ENCODE measurements at places on chromosomes 16 and 17. TPM values are rescaled to one million over a fixed set of nuclear protein-coding genes. Genes with fewer than 3 reads are reported as not detected.

The MYO1D gene
- total RNA-seq = 1.3 TPM

DNA sequence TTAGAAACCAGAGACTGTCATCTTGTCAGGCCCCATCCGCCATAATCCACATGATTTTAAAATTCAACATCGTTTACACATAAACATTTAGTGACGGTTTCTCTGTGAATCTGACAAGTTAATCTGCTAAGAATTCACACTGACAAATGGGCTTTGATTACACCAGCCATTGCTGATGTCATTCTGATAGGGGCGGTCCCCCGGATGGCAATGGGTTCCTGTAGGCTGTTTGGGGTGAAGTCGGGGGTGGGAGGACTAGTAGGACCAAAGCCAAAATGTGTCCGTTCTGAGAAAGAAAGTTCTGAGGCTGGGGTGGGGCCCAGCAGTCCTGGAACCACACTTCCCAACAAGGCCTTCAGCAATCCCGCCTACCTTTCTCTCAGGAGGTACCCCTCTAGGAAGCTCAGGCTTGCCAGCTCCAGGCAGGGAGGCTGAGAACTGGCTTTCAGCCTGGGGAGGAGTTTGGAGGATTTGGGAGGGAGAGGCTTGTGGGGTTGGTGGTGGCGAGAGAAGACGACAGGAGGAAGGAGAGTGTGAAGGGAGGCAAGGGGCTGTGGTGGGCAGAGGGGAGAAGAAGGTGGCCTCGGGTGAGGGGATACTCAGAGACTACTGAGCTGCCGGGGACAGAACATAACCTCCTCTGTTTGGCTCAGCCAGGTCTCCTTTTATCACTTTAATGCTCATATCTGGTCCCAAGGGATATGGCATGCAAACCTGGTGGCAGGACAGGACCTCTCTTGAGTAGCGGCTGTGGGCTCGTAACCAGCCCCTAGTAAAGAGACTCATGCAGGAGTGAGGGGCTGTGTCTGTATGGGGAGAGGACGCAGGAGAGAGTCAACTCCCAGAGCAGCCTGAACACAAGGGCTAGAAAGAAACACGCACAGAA lies 8.6 kb downstream of the HIC1 start:
- DNase-seq = no peak

- no peak for DNase-seq
Measured at GRCh38 chr16:50540711-50541007, 7.5 kb upstream of the NKD1 start.

DNA sequence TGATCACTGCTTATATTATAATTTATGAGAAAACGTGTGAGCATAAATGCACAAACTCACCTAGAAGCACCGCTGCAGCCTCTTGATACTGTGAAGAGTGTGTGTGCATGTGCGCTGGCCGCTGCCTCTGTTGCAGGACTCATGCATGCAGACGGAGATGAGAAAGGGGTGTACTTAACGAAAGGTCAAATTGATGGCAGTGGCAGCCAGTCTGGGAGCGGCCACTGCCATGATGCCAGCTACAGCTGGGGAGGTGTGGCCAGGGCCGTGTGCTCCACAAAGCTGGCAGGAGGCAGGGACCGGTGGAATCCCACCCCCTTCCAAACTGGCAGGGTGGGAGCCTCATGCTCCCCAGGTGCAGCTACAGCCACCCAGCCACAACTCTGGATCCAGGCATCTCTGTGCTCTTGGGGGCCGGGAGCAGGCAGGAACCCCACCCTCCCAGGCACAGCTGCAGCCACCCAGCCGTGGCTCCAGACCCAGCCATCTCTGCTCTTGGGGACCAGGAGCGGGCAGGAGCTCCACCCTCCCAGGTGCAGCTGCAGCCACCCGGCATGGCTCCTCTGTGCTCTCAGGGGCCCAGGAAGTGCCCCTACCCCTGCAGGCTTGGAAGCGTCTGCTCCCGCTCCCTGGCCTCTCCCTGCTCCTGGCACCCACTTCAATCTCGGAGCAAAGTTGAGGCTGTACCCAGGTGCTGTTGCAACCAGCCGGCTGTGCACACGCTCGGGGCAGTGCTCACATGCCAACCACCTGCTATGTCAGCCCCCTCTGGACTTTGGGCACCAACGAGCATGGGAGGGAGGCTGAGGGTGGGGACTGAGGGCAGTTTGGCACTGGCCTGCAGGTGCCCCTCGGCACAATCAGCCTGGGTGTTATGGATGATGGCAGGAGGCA lies 77.5 kb upstream of the CHMP6 start:
- DNase-seq = no peak

- no peak for DNase-seq
Measured at GRCh38 chr16:67803894-67804293, 2.5 kb downstream of the RANBP10 start.

The KRTAP2-2 gene
- total RNA-seq = not detected

Measured in Panc1 (cell line).